ENCODE measurements at places on chromosomes 12 and 14.

GRCh38 chr12:59929110-59929509 is 333.3 kb downstream of the SLC16A7 start:
- DNase-seq = no peak

GRCh38 chr12:14554281-14555007 is 13.2 kb downstream of the PLBD1 start:
- no peak for DNase-seq

DNA sequence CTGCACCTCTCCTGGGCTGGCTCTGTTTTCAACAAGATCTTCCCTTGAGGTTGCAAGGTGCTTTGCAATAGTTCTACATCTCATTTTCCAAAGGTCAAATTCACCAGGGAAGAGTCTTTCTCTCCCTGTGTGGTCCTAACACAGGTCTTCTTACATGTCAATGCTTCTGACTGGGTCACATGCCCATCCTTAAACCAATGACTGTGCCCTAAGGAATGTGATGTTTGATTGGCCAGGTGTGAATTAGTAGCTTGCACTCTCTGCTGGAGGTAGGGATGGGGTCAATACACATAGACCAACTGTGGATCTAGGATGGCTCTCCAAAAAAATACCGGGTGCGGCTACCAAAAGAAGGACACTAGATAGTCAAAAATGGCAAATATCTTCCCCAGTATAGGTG is 19.9 kb upstream of the KCNK10 start:
- DNase-seq = no peak

GRCh38 chr14:36675581-36675980 is 13.9 kb downstream of the PAX9 start:
- DNase-seq = no peak

DNA sequence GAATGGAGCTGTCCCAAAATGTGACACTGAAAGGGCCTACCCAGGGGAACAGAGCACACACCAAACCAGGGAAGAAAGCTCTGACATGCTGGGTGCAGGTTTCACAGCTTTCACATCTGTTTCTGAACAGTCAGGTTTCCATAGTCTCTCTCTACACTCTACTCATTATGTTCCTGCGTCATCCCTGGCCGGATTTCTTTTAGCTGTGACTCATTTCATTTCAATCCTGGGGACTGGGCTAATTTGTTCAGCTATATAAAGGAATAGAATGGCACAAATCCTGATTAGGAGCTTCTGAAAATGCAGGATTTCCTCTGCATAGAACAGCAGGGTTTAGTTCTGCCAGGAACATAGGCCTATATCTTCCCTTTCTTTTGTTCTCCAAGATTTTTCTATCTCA is 649.8 kb downstream of the RPS29 start:
- DNase-seq = no peak

GRCh38 chr14:100834082-100834793 is 8.3 kb downstream of the MEG3 start:
- no peak for DNase-seq

- no peak for DNase-seq
Observed at GRCh38 chr12:64029013-64029857, 184.7 kb downstream of the SRGAP1 start.

- no peak for DNase-seq
Observed at GRCh38 chr14:37550511-37550910, 44.5 kb downstream of the FOXA1 start.

GRCh38 chr12:24838531-24838950 is 110.4 kb downstream of the BCAT1 start:
- no peak for DNase-seq

GRCh38 chr12:480831-481816 is 21.4 kb downstream of the B4GALNT3 start:
- DNase-seq = no peak

DNA sequence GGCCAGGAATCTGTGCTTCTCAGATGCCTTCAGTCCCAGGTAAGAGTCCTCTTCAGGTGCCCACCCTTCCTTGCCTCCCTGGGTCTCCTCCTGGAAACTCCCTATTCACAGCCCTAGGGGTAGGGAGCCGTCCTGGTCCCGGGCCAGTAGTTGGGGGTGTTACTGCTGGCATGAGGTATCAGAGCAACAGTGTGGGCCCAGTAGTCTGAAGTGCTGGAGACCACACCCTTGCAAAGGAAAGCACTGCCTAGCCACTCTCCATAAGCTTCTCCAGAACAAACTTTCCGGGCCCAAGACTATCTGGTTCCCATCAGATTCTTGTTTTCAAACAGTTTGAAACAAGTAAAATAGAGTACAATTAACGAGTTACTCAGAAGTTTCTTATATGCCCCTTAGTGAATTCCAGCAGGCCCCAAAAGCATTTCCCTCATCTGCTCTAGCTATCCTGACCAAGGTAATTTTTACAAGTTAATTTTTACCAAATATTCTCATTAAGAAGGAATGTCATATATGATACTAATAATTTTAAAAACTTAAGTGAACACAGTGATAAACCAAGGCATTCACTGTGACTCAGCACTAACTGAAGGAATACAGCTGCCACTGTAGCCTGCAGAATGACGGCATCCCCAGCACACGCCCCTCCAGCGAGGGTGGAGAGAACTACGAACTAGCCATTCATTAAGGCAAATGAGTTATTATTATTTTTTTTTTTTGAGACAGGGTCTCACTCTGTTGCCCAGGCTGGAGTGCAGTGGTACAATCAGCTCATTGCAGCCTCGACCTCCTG is 49.4 kb downstream of the MOK start:
- DNase-seq = no peak

GRCh38 chr14:105531894-105532623 is 5.7 kb downstream of the TMEM121 start:
- DNase-seq = peak; percentile 53

DNA sequence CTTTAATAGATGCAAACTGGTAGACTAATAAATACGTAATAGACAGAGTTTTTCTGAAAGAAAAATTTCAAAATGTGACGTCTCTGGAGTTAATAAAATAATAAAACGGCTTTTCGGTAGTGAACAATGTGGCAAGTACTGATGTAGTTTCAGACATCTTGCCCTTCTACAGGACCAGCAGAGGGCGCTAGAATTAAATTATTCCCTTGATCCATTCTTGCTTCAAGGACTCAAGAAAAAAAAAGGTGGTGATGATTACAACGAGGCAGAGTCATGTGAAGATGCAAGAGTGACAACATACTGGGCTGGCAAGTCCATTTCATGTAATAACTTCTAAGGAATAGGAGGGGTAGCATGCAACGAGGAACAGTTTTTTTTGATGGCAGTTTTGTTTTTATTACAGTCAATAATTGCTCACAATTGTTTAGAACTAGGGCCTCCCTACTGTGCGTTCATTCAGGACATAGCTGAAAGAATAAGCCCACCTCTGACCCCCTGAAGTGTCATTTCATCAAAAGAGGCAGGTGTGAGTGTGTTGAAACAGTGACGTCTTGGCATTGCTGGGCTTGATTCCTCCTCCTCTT is 101.0 kb upstream of the GZMB start:
- DNase-seq = peak; percentile 77

Measured in NAMALWA (cell line).